ENCODE measurements at places on chromosomes 4 and X. TPM values are rescaled to one million over a fixed set of nuclear protein-coding genes. Genes with fewer than 3 reads are reported as not detected.

Gene RASL11B
- total RNA-seq = 0.60 TPM

GRCh38 chrX:54494166-54494988, 1.7 kb downstream of the FGD1 start:
- DNase-seq = no peak

DNA sequence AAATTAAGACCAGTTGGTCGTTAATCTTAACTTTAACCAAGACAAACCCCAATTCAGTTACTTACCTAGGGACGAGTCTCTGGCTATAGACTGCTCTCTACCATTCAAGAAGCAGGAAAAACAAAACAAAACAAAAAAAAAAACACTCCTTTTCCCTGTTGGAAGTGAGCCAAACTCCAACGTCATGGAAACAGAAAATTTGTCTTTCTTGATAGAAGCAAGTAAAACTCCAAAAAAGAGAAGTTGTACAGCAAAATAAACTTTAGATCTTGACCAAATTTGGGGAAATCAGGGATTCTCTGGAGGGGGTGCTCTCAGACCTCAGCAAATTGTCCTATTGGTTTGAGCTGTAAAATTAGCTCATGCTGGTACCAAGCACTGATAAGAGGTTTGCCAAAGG, 3.7 kb downstream of the CNGA1 start:
- DNase-seq = no peak

DNA sequence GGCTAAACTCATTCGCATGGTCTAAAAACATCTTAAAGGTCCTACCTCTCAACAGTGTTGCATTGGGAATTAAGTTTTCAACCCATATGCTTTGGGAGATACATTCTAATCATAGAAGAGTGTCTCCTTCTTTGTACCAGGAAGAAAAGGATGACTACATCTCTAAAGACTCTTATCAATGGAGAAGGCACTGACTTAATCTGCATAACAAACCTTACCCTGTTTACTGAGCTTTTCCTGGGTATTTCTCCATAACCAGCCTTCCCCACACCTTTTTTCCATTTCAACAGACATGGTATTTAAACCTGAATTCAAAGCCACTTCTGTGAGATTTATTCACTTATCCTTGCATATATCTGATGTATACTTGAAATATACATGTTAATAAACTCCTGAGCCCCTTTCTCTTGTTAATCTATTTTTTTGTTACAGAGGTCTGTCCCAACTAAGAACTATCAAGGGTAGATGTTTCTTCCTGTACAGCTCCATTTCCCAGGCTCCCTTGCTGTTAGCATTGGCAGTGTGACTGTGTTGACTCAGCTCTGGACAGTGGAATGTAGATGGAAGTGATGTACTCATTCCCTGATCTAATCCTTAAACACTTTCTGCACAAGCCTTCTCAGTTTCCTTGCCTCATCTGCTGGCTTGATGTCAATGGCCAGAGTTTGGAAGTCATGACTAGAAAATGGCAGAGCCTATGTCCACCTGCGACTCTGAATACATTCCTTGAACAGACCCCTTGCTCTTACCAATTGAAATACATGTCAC, 148.9 kb upstream of the CPEB2 start:
- peak; percentile 20 for DNase-seq

Data from H4 (cell line).